ENCODE measurements at places on chromosomes 2 and 18.

GRCh38 chr2:24877646-24878045 lies 42.4 kb downstream of the ADCY3 start:
- DNase-seq, result no peak

GRCh38 chr18:42310956-42311355 lies 355.9 kb downstream of the PIK3C3 start:
- no peak for DNase-seq

DNA sequence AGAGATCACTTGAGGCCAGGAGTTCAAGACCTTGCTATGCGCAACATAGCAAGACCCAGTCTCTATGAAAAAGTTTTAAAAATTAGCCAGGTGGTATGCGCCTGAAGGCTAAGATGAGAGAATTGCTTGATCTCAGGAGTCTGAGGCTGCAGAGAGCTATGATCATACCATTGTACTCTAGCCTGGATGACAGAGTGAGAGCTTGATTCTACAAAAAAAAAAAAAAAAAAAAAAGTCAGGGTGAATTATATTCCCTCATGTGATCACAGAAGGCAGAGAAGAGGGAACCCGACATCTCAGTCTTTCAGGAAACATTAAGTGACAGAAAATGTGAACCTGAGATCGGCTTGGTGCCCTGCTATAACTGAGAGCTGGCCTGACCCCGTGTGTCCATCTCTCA lies 171.2 kb upstream of the MSH6 start:
- DNase-seq, result no peak

DNA sequence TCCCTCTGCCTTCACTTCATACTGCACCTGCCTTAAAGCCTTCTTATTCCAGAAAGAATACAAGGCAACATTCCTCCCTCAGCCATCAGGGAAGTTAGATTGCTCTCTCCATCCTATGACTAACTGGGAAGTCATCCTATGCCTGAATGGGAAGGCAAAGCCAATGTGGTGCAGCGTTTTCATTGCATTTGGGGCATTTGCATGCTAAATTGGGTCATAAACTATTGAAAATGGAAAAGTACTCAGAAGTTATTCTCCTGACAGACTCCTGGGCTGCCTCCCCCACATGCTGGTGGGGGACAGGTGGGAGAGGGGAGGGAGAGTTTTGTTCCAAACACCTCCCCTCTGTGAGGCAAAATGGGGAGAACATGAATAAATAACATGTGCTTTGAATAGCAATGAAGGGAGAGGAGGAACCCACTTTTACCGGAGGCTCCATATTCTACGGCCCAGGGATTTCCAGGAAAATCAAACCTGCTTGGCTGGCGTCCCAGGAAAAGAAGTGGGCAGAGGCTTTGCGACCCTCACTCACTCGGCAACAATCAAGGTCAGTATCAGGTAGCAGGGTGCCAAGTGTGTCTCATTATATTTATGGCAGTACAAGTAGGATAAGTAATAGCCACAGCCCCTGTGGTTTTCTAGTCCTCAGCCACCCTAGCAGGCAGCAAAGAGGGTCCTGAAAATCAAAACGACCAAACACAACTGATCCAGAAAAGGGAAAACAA lies 84.1 kb downstream of the BOD1L2 start:
- no peak for DNase-seq

GRCh38 chr2:27959496-27959895 lies 69.0 kb downstream of the BABAM2 start:
- DNase-seq, result no peak

DNA sequence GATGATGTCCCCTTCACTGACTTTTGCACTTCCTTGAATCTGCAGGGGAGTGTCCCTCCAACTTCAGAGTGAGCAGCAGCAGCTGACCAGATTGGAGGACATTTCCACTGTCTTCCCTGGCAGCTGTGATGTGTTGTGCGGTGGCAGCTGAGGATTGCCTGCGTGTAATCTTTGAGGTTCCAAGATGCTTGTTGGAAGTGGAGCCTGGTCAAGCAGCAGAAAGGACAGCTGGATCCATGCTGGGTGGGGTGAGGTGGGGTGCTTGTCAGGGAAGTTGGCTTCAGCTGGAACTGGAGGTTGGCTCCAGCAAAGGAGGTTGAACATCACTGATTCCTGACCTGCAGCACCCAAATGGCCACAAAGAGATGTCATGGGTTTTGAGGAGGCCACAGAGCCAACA lies 64.8 kb downstream of the ST3GAL5 start:
- no peak for DNase-seq

GRCh38 chr2:82740527-82740926 lies 1718.6 kb downstream of the SUCLG1 start:
- no peak for DNase-seq

GRCh38 chr2:6854416-6854815 lies 11.3 kb downstream of the CMPK2 start:
- no peak for DNase-seq

DNA sequence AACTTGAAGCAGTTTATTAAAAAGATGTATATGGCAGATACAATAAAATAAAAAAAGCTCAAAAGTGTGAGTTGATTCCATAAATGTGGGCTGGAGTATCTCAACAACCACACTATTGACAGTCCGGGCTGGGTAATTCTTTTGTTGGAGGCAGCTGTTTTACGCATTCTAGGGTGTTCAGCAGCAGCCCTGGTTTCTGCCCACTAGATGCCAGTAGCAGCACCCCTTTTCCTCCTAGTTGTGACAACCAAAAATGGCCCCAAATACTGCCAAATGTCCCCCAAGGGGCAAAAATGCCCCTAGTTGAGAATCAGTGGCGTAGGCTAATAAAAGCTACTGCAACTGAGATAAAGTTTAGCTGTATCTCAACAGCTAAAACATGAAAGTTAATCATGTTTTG lies 44.8 kb downstream of the CHMP3 start:
- DNase-seq, result no peak

DNA sequence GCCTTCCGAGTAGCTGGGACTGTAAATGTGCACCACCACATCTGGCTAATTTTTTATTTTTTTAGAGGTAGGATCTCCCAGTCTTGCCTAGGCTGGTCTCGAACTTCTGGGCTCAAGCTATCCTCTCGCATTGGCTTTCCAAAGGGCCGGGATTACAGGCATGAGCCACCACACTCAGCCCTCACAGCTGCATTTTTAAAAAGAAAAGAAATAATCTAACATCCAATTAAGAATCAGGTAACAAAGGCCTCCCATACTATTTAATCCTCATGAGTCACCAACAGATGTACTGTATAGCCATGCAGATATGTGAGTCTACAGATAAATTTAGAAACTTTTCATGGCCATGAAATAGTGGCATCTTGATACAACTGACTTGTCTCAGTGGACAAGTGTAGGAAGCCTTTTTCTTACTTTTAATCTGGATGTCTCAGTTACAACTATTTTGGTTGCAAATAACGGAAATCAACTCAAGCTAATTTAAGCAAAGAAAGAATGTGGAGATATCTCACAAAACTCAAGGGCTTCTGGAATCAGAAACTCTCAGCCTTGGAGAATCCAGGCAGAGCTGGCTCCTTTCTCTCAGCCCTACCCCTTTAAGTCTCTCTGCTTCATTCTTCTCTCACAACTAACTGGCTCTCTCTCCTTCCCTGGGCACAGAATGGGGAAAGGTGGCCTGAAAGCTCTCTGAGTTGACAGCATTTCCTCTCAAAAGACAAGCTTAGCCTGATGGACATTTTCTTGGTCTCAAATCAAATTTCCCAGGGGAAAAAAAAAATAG lies 12.8 kb upstream of the PPM1B start:
- no peak for DNase-seq

- no peak for DNase-seq
These were observed 14.3 kb upstream of the PIEZO2 start for GRCh38 chr18:11163665-11164064.

DNA sequence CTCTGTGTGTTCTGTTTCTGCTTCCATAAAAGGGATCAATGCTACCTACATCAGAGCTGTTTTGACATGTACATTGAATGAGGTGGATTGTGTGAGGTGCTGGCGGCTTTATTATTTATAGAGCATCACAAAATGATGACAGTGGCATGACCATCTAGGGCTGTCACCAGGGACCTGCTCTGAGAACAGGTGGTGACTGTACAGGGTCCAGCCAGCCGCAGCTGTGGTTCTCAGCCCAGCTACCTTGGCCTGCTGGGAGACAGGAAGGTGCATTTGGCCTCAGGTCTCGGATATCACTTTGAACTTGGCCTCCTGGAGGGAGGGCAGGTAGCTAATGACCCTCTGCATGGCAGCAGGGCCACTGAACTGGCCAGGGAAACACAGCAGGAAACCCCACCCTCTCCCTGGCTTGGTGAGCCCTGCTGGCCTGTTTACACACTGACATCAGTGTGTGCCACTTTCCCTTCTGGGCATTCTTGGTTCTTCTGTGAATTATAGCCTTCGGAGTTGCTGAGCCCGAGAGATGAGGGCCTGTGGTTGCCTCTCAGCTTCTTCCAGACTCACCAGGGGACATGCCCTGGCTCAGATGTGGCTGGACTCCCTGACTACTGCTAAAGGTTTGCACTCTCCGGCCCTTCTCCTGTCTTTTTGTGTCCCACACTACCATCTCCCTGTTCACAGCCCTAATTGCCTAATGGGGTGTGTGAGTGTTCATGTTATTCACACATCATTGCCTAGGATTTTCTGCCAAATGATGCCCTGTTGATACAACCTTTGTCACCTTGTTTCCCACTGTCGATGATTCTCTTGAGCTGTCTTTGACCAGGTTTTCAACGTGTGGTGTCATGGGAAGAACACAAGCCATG lies 109.2 kb upstream of the RAB12 start:
- DNase-seq, result no peak

DNA sequence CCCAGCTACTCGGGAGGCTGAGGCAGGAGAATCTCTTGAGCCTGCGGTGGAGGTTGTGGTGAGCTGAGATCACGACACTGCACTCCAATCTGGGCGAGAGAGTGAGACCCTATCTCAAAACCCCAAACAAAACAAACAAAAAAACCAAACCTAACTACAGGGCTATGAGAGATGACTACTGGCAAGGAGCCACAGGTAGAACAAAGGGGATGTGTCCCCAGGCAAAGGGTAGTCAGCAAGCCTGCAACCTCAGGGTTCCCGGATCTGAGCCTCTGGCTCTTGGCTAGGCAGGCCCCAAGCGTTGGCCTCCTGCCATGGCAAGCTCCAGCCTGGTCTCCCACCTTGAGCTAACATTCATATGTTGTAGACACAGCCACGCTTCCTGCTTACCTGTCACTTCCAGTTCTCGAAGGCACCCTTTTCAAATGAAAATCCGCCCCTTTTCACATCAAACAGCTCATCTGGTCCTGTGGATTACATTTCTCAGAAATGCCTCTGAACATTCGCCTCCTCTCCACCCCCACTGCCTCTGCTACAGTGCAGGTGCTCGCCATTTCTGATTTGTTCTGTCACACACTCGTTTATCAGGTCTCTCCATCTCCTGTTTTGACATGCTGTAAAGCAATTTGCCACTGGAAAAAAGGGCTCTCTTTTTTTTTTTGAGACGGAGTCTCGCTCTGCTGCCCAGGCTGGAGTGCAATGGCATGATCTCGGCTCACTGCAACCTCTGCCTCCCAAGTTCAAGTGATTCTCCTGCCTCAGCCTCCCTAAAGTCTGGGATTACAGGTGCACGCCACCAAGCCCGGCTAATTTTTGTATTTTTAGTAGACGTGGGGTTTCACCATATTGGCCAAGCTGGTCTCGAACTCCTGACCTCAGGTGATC lies 13.1 kb upstream of the ACTR3 start:
- DNase-seq, result peak; percentile 50

GRCh38 chr2:214412679-214413078 lies 1.8 kb downstream of the VWC2L start:
- DNase-seq, result no peak

DNA sequence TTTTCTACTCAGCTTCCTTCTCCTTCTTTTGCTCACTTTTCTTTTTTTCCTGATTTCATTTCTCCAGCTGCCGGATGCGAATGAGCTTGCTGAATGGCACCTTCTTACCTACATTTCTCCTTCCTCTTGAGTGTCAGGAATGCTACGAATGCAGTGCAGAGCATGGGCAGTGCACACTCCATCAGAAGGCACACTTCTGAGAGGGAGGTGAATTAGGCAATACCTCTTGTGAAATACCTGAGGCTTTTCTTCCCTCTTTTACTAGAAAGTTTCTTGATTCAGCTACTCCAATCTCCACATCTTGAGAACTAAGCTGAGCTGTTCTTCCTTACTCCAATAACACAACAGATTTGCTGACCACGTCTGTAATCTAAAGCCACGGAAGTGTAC lies 51.1 kb downstream of the PLEKHM3 start:
- no peak for DNase-seq

DNA sequence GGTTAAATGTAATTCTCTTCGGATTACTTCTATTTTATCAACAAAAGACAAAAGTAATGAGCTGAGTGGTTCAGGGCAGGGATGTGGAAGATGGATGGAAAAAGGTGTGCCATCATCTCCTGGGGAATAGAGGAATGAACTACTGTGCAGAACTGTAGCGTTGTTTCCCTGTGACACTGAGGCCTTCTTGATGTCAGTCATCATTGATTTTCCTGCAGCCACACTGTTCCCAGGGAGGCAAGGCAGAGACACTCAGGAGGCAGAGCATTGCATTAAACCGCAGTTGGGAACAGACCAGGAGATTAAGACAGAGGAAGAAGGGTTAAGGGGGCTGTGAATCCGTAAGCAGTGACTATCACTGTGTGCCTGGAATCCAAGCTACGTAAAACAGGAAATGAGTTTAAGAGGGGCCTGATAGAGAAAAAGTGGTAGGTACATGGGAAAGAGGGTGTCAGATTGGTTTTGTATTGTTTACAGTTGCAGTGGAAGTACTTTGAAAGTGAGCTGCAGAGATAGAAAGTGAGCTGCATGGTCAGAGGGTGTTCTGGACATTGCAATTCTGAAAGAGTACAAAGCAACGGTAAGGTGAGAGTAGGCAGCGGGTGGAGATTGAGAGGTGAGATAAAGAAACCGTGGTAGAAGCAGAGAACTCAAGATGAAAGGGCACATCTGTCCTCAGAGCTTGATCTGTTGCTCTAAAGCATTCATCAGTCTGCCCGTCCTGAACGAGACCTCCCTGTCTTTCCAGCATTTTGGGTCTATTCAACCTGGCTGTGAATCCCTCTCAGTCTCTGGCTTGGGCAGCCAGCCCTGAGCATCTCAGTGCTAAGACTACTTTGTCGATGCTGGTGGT lies 793.4 kb upstream of the CELF4 start:
- no peak for DNase-seq

- no peak for DNase-seq
These were observed 195.7 kb downstream of the CDH20 start for GRCh38 chr18:61528961-61529360.

DNA sequence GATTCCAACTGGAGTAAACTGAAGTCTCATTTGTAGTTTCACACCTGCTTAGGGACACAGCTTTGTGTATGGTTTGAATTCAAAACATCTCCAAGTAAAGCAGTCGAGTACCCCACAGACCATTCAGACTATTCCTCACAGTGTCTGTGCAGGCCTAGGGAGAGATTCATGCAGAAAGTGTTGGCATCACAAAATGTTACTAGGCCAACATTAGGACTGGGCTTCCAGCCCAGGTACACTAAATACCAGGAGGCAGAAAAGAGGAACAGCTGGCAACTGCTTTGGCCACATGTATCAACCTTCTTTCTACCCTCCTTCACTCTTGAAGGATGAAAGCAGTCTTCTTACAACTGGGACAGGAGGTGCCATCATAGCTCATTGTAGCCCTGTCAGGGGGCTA lies 270.4 kb upstream of the TMEFF2 start:
- DNase-seq, result no peak

GRCh38 chr2:25528173-25528572 lies 145.2 kb downstream of the DTNB start:
- no peak for DNase-seq

- DNase-seq, result peak; percentile 58
These were observed 28.5 kb downstream of the HPCAL1 start for GRCh38 chr2:10331027-10331701.
